ENCODE measurements at places on chromosomes 11 and 22.
A peak's percentile ranks its signal among the peaks of the same experiment; 100 is the strongest.

- no peak for DNase-seq
Measured at GRCh38 chr11:14288189-14288935, 70.6 kb downstream of the RRAS2 start.

DNA sequence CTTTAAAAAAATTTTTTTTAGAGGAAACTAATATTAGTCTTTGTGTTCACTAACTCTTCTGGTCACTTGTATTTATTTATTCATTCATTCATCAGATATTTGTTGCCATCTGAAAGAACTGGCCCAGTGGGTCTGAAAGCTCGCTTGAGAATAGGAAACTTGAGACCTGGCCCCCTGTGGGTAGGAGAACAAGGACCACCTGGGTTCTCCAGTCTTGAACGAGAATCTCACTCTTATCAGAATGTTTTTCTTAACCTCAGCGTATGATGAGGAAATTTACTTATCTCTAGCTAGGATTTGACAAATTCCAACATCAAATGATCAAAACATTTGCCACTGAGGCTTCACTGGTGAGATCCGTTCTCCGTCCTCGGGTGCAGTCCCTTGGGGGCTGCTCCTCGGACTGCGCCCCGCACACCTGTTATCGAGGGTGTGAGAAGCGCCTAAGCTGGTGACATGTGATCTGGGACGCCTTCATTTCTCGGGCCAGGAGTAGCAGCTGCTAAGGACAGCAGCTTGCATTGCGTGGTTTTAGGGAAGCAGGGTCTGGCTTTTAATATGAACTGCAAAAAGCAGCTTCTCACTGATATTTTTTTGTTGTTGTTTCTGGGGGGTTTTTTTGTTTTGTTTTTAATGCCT lies 6.3 kb downstream of the C22orf31 start:
- DNase-seq: no peak

DNA sequence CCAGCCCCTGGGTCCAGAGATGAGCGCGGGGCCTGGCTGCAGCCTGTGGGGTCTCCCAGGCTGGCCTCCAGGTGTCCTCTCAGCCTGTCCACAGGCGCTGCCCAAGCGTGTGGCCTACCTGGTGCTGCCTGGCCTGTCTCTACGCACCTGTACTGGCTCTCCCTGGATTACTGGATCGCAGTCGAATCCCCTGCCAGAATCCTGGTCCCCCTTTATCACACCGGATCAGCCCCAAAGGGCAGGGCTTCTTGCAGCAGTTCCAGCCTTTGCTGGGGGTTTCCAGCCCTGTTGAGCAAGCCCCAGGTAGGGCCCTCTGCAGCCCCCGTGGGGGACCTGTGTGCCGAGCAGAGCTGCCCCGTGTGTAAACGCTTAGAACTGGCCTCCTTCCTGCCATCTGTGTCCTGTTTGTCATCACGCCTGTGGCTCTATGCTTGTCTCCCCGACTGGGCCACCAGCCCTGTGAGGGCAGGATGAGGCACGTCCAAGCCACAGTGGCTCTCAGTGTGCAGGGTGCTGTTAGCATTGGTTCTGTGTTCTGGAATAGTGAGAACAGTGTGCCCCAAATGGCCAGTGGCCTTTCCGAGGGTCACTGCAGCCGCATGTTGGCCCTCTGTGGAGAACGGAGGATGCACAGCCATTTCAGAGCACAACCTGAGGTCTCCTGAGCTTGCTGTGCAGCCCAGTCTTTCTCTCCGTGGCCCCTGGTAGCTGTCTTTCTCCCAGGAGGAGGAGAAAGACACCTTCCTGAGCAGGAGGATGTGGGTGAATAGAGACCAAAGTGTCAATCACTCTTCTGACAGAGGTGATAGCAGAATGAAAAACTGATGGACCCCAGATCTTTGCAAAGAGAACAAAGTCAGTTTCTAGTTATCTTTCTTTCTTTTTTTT lies 13.9 kb upstream of the TXNRD2 start:
- no peak for DNase-seq

DNA sequence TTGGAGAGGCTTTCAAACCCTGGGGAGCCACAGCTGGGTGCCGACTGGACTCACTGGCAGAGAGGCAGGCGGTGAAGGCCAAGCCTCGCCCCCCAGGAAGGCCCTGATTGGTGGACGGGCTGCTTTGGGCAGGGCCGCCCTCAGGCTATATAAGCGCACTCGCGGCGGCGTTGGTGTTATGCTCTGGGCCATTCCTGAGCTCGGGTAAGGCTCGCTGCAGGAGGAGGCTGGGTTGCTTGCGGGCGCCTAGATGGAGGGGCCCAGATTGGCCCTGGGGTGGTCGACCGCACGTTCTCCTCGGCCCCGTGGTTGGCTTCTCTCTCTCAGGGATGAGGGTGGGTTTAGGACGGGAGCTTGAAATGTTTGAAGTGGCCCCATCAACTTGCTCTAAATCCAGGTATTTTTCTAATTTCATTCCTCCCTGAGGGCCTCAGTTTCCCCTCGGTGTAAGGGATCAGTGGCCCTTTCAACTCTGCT lies at the start of gene SPDYC:
TSS of gene SPDYC (plus strand) at position 176 of the 477 bp plus-strand sequence. CDS start 1,125 bp downstream, outside the sequence.
- DNase-seq: no peak

DNA sequence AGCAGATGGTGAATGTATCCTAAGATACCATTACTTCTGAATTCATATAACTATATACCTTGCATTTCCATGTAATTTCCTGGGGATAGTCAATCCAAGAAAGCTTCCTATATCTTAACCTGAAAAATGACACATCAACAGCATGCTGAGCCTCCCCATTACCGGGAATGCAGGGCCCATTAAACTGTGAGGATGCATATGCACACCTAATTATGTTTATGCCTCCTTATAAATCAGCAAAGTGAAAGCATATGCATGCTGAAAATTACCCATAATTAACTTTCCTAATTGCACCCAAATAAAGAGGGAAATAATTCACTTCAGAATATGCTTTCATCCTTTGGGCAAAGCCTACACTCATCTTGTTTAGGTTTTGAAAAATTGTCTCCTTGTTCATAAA lies 663.0 kb downstream of the KCNA4 start:
- DNase-seq: no peak

DNA sequence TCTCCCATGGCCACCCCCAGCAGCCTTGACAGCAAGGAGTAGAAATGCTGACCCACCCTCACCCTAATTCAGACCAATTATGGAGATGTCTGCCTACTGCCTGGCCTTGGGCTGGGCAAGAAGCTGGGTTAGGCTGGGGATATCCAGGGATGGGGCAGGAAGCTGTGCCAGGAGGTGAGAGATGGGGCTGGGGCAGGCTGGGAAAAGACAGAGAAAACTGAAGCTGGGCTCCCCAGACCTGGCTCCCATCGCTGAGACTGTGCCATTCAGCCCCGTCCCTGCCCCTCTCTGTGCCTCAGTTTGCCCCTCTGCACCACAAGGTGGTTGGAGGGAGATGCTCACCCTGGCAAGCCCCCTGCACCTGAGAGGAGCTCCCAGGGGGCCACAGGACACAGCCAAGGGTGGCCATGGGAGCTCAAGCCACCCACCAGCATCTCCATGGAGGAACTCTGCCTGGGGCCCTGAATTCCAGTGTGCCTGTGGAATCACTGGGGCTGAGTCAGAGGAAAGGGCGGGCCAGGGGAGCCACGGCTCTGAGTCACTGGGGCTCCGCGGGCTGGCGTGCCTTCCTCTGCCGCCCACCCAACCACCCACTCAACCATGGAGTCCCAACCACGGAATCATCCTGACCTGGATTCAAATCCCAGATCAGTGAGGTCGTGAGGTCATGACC lies 6.0 kb upstream of the CARD10 start:
- DNase-seq: peak; percentile 42

- no peak for DNase-seq
Measured at GRCh38 chr22:48918585-48919186, 909.0 kb downstream of the BRD1 start.

GRCh38 chr11:87266751-87267150 lies 229.0 kb downstream of the TMEM135 start:
- DNase-seq: no peak

DNA sequence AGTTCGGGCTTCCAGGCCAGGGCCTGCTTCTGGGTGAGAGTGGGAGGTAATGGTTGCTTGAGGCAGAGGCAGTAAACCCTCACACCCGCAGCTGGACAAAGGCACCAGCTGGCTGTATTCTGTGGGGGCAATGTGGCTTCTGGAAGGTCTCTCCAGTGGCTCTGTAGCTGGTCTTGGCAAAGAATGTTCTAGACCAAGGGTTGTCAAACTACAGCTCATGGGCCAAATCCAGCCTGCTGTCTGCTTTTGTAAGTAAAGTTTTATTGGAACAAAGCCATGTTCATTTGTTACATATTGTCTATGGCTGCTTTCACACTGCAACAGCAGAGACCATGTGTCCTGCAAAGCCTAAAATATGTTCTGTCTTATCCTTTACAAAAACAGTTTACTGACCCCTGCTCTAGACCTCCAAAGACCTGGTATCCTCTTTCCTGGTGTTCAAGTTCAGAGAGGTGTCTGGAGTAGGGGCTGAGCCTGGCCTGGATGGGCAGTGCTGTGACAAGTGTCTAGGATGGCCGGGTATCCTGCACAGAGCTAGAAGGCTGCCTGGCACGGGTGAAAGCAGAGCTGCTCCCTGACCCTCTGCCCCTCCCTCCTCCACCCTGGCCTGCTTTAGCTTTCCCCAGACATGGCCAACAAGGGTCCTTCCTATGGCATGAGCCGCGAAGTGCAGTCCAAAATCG lies 3.4 kb downstream of the TAGLN start:
- no peak for DNase-seq

Measured in activated CD8-positive, alpha-beta memory T cell treated with anti-CD3 and anti-CD28 coated beads, Interleukin-2, amount 50 U/mL, for 4 hours (primary cell).